ENCODE measurements at places on chromosomes 1 and 21.

- no peak for DNase-seq
Measured at GRCh38 chr1:208149776-208150514, 94.2 kb downstream of the PLXNA2 start.

- no peak for DNase-seq
Measured at GRCh38 chr1:228827019-228827418, 91.7 kb downstream of the RHOU start.

DNA sequence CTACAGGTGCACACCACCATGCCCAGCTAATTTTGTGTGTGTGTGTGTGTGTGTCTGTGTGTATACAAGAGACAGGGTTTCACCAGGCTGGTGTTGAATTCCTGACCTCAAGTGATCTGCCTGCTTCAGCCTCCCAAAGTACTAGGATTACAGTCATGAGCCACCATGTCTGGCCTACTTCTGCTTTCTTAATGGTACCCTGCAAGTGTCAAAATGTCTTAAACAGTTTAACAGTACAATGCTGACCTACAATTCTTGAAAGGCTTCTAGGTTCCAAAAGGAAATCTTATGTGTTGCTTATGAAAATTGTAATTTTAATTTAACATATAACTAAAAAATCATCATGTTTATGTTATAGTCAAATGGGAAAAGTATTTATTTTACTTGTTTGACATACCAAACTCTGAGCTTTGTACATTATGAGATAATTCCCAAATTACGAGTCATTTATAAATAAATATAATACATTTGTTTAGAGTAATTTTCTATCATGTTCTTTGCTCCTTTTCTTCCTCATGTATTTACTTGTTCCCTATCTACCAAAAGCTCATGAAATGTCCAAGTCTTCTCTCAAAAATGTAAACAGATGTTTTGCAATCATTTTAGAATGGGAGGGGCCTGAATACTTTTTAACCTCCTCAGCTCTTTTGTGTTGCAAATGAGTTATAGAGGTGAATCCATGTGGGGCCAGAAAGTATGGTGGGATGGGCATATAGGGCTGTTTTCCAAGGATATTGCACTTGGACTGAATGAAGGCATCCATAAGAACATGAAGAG lies 8.4 kb upstream of the VCAM1 start:
- DNase-seq, result no peak

GRCh38 chr1:83818916-83819315 lies 180.0 kb downstream of the TTLL7 start:
- DNase-seq, result no peak

DNA sequence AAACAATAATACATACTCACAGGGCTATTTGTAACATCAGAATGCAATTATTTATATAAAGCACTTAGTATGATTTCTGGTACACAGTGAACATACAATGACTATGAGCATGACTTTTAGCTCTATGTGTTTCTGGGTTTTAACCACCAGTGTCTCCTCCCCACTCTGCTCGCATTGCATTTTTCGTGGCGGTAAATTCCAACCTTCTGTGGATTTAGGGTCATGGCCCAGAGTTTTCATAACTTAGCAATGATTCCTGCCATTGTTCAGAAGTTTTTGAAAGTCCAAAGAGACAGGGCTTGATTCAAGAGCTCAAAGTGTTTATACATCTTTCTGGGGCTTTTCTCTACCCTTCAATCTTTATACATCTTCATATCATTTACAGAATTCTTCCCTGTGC lies 191.3 kb downstream of the BACH1 start:
- DNase-seq, result no peak

- DNase-seq, result no peak
Measured at GRCh38 chr1:96588416-96588995, 133.1 kb upstream of the PTBP2 start.

DNA sequence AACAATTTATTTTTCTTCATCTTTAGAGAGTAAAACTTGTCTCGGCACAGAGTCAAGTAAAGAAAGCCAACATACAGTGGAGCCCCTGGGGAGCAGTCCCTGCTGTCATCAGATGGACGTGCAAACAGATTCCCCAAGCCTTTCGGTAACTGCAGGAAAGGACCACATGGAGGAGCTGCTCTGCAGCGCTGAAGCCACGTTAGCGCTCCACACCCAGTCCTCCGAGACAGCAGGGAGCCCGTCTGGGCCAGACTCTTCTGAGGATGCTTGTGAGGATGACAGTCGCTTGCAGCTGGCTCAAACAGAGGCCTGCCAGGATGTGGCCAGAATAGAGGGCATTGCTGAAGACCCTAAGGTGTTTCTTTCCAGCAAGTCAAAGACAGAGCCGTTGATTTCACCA lies 77.1 kb upstream of the SCCPDH start:
- DNase-seq, result no peak

DNA sequence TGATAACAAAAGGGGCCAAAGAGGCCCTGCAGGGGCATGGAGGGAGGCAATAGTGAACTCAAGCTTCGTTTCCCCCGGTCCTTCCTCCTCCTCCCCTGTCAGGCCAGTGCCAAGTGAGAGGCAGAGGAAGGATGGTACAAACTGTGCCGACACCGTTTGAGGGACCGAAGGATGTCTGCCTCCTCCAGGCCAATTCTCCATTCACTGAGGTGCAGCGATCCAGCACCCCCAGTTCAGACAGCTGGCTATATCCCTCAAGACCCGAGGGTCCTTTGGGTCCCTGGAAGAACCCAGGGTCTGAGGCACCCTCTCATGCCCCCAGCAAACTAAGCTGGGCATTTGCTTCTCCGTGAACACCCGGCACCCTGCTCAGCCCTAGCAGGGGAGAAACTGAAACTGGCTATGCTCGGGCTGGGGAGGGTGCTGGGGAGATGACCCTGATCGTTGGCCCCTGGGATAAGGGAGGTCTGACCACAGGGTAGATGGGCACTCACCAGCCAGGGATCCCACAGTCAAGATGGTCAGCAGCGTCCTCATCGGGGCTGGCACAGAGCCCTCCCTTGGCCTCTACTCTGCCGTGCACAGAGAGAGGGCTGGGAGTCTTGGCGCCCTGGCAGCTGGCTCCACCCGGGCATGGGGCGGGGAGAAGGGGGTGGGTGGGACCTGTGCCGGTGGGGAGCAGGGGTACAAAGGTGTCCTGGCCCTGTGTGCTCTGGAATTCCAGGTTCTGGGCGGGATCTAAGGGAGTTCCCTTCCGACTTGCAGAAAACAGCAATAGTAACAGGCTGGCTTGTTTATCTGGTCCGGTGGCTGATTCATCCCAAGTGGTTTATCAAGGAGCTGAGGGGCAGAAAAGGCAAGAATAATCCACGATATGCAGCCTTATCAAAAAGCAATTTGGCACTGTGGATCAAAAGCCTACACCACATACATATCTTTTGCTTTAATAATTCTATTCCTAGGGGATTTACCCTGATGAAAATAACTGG lies at the start of gene IL22RA1:
TSS of gene IL22RA1 (minus strand) at position 595 of the 989 bp plus-strand sequence. CDS start at position 537, 58 bp downstream.
- DNase-seq, result peak; percentile 73

DNA sequence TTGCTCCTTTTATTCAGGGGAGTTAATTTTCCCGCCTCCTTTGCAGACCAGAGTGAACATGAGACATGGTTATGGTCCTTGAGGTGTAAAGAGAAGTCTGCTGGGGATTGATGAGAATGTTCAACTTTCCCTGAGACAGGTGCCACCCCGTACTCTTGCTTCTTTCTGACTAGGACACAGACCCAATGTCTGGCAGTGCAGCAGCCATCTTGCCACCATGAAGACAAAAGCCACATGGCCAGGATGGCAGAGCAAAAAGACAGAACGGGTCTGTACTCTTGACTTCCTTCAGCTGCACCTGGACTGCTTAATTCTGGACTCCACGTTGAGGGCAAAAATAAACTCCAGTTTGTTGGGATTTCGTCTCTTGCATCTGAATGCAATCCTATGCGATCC lies 54.1 kb downstream of the KLHDC7A start:
- no peak for DNase-seq

GRCh38 chr1:188444526-188444925 lies 1615.8 kb downstream of the PLA2G4A start:
- no peak for DNase-seq

GRCh38 chr1:61084491-61085031 lies 2.2 kb downstream of the NFIA start:
- DNase-seq, result no peak

DNA sequence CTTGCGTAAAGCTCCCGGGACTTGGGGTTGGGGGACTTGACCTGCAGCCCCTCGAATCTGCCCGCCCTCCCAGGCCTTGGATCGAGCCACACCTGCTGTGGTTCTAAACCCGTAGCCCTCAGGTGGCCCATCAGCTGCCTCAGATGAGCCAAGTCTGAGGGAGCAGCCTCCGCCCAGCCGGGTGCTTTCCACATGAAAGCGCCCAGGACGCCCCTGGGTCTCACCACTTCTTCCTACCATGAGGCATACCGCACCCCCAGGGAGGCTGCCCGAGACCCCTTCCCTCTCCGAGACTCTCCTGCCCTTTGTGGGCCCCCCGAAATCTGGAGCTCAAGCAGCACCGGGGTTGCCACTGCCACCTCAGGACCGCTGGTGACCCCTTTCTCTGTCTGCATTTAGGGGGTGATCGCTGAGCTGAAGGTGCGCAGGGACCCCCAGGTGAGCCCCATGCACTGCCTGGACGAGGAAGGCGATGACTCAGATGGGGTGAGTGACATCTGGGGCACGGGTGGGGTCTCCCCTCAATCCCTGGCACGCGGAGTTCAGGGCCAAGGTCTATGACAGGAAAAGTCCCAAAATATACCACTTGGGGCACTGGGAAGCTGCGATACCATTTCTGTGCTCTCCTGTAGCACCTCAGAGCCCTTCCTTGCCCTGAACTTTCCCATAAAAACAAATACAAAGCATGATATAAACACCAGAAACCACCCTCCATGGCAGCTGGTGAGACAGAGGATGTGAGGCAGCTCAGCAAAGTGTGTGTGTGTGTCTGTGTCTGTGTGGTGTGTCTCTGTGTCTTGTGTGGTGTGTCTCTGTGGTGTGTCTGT lies 68.5 kb downstream of the SLC19A1 start:
- DNase-seq, result no peak

- DNase-seq, result no peak
Measured at GRCh38 chr1:67792103-67792502, 41.2 kb downstream of the GNG12 start.

GRCh38 chr1:82625537-82625936 lies 824.8 kb downstream of the ADGRL2 start:
- DNase-seq, result no peak

DNA sequence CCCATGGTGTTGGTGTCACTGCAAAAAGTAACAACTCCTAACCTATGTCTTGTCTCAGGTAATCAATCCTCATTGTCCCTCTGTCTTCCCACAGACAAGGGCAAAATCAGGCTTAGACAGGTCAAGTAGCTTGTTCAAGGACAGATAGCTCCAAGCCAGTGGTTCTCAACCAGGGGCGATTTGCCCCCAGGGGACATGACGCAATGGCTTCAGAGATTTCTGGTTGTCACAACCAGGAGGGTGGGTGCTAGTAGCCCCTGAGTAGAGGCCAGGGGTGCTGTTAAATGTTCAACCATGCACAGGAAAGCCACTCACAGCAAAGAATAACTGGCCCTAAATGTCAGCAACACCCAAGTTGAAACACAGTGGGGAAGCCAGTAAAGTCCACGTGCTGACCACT lies 178.9 kb downstream of the RUNX1 start:
- no peak for DNase-seq

GRCh38 chr1:180211156-180211859 lies 18.8 kb upstream of the LHX4 start:
- DNase-seq, result no peak

GRCh38 chr1:10969267-10969970 lies 43.0 kb upstream of the TARDBP start:
- DNase-seq, result no peak

GRCh38 chr21:17560377-17561025 lies 47.7 kb downstream of the CXADR start:
- DNase-seq, result no peak

GRCh38 chr1:156119503-156120209 lies 5.1 kb downstream of the LMNA start:
- DNase-seq, result peak; percentile 84

GRCh38 chr1:7643530-7643929 lies 127.6 kb upstream of the VAMP3 start:
- no peak for DNase-seq

GRCh38 chr1:23618586-23619083 lies 59.3 kb upstream of the ID3 start:
- DNase-seq, result no peak

GRCh38 chr1:54378874-54379554 lies 27.2 kb downstream of the SSBP3 start:
- DNase-seq, result no peak

- no peak for DNase-seq
Measured at GRCh38 chr1:102050556-102050955, 53.8 kb upstream of the OLFM3 start.

DNA sequence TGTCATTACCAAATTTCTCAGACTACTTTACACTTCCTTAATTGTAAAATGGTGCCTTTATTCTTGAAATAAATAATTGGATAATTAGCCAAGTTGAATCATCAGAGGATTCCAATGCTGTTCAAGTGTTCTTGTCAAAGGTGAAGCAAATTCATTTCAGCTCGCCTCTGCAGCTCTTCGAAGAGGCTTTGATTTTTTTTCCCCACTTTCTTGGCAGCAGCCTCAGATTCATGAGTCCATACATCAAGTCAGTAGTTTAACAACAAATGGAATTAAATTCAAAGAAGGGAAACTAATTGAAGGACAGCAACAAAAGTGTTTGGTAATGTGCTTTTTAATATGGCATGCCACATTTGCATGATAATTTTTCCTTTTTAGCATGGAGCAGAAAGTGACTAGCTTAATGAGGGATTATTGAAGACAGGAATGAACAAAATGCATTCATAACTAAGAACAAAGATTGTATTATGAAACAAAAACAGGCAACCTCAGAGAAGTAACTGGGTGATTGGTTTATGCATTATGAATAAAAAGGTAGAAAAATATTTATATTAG lies 239.0 kb downstream of the USH2A start:
- no peak for DNase-seq

GRCh38 chr21:36859744-36860501 lies 106.5 kb downstream of the HLCS start:
- peak; percentile 49 for DNase-seq

GRCh38 chr1:246815693-246816270 lies 91.6 kb downstream of the SCCPDH start:
- no peak for DNase-seq

- DNase-seq, result no peak
Measured at GRCh38 chr1:5814046-5814619, 178.1 kb downstream of the NPHP4 start.

- DNase-seq, result no peak
Measured at GRCh38 chr1:219441884-219442283, 171.0 kb downstream of the ZC3H11B start.

- peak; percentile 83 for DNase-seq
Measured at GRCh38 chr1:21573971-21574465, 64.8 kb downstream of the ALPL start.

DNA sequence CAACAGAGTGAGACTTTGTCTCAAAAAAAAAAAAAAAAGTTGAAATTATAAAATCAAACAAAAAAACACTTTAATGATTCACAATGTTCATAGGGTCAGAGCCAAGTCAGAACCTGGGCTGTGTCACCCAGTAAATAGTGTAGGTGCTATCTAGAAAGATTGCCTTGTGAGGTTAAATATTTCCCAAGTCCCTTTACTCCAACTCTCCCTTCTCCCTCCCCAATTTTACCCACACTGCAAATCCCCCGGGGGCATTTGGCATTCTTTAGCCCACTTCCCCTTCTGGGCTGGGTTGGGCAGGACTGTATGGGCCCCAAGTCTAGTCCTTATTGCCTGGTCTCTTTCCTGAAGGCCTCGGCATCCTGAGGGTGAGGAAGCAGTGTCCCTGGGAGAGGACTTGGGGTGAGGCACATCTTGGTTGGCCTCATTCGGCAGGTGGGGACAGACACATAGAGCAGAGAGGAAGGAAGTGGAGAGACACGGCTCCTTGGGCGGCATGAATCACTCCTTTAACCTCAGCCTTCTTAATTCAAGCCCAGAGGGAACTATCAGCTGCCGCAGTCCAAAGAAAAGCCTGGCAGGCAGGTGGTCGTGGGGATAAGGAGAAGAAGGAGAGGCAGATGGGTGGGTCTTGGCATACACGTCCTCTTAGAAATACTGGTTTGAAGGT lies 8.2 kb downstream of the ADORA1 start:
- no peak for DNase-seq

All from urothelium cell line (cell line).